Esophagus muscularis mucosa (tissue), 4 donors: ENCODE measurements at places on chromosomes 12 and 14. TPM values are rescaled to one million over a fixed set of nuclear protein-coding genes. Genes with fewer than 3 reads are reported as not detected.

KRT72 gene
- total RNA-seq, result not detected

BEGAIN gene
- 7.1 TPM for total RNA-seq

OTOGL gene
- total RNA-seq, result 0.83 TPM

CRADD gene
- 23.5 TPM for total RNA-seq

DNA sequence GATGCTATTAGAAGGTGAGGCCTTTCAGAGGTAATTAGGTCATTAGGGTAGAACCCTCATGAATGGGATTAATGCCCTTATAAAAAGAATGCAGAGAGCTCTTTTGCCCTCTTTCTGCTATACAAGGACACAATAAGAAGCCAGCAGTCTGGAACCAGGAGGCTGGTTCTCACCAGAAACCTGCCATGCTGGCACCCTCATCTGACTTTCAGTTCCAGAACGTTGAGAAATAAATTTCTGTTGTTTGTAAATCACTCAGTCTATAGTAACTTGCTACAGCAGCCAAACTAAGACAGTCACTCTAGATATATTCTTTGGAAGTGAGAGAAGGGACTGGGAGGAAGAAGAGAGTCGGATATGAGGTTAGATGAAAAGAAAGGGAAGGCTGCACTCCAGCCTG is 125.0 kb upstream of the MYF6 start:
- H3K27me3 ChIP-seq, result no peaks in the 10 kb centered on the region
- no peaks in the 10 kb centered on the region for H3K36me3 ChIP-seq
- H3K27ac ChIP-seq, result no peak overlapping the region

GRCh38 chr12:54704202-54704601 is 56.0 kb upstream of the DCD start:
- no peaks in the 10 kb centered on the region for H3K4me1 ChIP-seq
- no peak overlapping the region for H3K27ac ChIP-seq
- H3K36me3 ChIP-seq, result no peaks in the 10 kb centered on the region
- H3K27me3 ChIP-seq, result no peaks in the 10 kb centered on the region

DNA sequence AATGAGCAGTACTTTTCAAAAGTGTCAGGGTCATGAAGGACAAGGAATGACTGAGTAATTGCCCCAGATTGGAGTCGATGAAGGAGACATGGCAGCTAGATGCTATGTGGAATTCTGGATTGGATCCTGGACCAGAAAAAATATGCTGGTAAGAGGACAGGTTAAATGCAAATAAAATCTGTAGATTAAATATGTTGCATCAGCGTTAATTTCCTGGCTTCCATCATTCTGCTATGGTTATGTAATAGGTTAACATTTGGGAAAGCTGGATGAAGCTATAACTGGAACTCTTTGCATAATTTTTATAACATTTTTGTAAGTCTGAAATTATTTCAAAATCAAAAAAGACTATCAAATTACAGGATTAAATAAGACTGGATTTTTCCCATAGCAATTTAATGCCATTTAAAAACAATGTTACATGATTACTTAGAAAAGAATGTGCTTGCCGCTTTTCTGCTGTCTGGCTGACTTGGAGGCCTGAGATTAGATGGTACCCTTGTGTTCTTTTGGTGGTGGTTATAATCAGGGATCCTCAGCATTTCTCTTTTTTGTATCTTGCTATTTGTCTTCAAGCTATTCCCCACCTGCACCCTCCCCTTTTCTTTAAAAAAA is 65.1 kb downstream of the FBXW8 start:
- no peak overlapping the region for H3K27ac ChIP-seq
- H3K4me3 ChIP-seq, result no peak overlapping the region
- H3K27me3 ChIP-seq, result no peaks in the 10 kb centered on the region

DNA sequence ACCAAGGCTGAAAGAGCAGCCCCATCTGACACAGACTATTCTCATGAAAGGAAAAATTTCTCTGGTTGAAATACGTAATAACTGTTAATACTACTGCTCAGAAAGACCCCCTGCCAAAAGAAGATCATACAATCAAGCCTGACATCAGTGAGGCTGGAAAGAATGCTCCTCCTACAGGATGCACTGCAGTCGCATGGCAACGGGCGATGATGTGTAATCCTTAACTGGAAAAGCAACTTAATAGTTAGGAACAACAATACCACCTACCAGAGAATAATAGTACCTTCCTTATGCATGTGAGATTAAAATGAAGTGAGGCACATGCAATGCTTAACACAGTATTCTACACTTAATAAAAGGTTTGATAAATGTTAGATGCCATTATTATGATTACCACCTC is 1.2 kb upstream of the GOLGA5 start:
- no peak for DNase-seq
- peak overlapping the region; percentile 91 for H3K27ac ChIP-seq
- H3K27me3 ChIP-seq, result no peaks in the 10 kb centered on the region
- H3K36me3 ChIP-seq, result peaks cover 6% of the 10 kb centered on the region

DNA sequence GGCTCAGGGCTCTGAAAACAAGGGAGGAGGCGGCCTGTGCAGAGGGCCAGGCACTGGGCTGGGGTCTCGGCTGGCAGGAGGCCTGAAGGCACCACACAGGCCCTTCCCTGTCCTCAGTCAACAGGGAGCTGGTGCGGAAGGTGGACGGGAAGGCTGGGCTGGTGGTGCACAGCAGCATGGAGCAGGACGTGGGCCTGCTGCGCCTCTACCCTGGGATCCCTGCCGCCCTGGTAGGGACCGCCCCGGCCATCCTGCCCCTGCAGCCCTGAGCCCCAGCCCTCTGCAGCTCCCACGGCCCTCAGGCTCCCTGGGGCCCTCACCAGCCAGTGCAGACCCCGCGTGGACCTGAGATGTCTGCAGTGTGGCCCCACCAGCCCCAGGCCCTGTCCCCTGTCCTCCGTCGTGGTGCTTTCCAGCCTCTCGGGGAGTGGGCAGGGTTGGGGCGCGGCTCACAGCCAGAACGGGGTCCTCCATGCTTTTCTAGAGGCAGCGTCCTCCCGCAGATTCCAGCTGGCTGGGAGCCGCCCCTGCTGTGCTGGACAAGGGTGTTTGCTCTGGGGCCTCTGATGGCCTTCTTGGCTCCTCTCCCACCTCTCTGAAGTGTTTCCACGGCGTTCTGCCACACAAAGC is 18.1 kb downstream of the ASPG start:
- no peak overlapping the region for H3K4me3 ChIP-seq
- no peaks in the 10 kb centered on the region for H3K36me3 ChIP-seq
- no peak overlapping the region for H3K27ac ChIP-seq
- no peaks in the 10 kb centered on the region for H3K27me3 ChIP-seq
- no peaks in the 10 kb centered on the region for H3K4me1 ChIP-seq

DNA sequence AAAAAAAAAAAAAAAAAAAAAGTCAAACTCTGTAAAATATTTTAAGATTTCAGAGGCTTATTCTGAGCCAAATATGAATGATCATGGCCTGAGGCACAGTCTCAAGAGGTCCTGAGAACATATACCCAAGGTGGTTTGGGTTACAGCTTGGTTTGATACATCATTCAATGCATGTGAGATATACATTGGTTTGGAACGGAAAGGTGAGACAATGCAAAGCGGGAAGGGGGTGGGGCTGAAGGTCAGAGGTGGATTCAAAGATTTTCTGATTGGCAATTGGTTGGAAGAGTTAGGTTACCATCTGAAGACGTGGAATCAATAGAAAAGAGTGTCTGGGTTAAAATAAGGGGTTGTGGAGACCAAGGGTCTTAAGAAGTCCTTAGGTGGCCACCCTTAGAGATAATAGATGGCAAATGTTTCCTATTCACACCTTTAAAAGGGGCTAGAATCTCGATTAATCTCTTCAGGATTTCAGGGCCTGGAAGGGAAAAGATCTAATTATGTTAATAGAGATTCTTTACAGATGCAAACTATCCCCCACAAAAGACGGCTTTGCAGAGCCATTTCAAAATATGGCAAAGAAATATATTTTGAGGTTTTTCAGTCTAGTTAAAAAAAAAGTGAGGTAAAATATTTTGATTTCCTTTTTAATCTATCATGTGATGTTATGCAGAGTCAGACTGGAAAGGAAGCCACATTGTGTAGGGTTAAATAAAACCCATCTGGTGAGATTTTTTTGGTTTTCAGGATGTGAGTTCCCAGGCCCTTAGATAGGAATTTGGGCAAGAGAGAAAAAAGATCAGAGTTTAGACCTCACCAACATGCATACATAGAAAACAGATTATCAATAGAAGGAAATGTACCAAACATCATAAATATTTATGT is 173.8 kb upstream of the CNOT2 start:
- no peaks in the 10 kb centered on the region for H3K36me3 ChIP-seq
- H3K4me1 ChIP-seq, result no peaks in the 10 kb centered on the region
- H3K27me3 ChIP-seq, result no peaks in the 10 kb centered on the region
- no peak overlapping the region for H3K4me3 ChIP-seq

DNA sequence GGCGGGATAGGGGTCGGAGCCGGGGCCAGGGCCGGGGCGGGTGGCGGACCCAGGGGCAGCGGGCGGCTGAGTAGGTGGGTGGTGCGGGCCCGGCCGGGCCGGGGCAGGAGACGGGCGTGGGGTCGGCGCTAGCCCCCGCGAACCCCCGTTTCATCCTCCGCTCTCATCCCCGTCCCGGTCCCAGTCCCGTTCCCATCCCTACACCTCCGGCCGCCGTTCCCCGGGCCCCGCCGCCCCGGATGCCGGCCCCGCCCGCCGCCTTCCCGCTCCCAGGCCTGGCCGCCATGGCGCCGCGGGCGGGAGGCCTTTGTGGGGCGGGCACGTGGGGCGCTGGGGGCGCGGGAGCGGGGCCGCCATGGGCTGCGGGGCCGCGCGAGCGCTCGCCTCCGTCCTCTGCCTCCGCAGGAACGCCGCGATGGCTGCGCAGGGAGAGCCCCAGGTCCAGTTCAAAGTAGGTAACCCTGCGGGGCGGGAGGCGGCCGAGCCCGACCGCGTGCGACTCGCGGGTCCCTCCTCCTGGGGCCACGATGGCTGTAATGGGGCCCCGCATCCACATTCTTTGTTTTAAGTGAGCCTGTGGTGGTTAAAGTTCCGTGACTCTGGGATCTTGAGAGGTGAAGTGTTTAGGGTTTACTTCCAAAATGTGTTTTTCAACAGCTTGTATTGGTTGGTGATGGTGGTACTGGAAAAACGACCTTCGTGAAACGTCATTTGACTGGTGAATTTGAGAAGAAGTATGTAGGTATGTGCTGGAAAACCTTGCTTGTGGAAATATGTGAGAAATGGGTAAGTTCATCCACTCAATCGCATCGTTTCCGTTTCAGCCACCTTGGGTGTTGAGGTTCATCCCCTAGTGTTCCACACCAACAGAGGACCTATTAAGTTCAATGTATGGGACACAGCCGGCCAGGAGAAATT is 572 bp downstream of the RAN start:
- no peak for DNase-seq
- peak overlapping the region; percentile 97 for H3K27ac ChIP-seq
- H3K36me3 ChIP-seq, result peaks cover 34% of the 10 kb centered on the region
- no peaks in the 10 kb centered on the region for H3K27me3 ChIP-seq
- peaks cover 41% of the 10 kb centered on the region for H3K4me1 ChIP-seq

DNA sequence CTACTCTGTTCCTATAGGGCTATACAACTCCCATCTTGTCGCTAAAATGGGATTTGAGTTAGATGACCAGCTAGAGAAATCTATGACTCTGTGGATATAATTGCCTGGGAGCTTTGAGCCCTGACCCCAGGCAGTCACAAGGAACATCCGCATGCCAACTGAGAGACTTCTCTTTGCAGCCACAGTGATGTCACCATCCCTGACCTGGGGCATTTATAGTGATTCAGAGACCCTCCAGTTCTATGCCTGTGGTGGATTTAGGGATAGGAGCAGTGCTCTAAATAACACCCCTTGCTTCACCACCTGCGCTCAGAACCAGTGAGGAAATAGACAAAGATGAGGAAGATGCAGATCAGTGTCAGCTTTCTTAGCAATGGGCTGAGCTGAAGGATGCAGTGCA is 86.2 kb downstream of the RIN3 start:
- H3K36me3 ChIP-seq, result no peaks in the 10 kb centered on the region
- H3K4me1 ChIP-seq, result peaks cover 47% of the 10 kb centered on the region

GRCh38 chr12:86249851-86250250 is 6.3 kb downstream of the MGAT4C start:
- DNase-seq, result no peak
- no peaks in the 10 kb centered on the region for H3K4me1 ChIP-seq
- no peak overlapping the region for H3K4me3 ChIP-seq
- no peaks in the 10 kb centered on the region for H3K36me3 ChIP-seq

DNA sequence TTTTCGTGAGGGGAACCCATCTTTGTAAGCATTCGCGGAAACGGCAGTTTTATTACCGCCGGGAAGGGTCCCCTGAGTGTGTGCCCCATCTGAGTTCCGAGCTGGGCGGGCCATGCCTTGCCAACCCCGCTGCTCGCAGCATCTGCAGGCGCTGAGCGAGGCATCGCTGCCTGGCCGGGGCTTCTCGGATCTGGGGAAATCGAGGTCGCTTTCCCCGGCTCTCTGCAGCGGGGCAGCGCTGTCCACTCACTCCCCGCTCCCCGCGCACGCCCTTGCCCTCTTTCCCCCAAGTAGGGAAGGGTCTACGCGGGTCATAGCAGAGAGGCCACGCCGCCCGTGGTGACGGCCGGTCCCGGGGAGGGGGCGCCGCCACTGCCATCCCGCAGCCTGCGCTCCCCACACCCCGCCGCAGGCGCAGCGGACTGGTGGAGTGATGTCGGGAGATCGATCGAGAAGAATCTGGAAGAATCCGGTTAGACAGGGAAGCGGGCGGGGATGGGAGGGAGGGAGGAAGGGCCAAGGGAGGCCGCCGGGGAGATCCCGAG is 507 bp upstream of the FKBP4 start:
- DNase-seq, result no peak
- peak overlapping the region; percentile 87 for H3K27ac ChIP-seq
- no peaks in the 10 kb centered on the region for H3K27me3 ChIP-seq
- peaks cover 34% of the 10 kb centered on the region for H3K4me1 ChIP-seq
- H3K4me3 ChIP-seq, result peak overlapping the region; percentile 94

DNA sequence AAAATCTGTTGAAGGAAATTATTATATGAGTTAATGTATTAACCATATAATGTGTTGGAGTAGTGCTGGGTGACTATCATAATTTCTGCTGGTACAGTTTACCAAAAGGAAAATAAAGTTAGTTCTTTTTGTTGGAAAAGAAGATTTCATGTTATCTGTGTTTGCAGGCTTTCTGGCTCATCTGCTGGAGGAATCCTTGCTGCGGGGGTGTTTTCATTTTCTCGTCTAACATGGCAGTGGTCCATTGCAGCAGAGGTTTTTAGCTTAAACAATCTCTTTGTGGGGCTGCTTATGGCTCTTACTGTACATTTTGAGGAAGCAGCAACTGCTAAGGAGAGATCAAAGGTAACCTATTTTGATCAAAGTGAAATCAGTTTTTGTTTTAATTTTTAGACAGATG is 24.1 kb downstream of the TMEM260 start:
- H3K36me3 ChIP-seq, result peaks cover 34% of the 10 kb centered on the region
- H3K27ac ChIP-seq, result no peak overlapping the region
- H3K4me3 ChIP-seq, result no peak overlapping the region
- no peaks in the 10 kb centered on the region for H3K27me3 ChIP-seq

DNA sequence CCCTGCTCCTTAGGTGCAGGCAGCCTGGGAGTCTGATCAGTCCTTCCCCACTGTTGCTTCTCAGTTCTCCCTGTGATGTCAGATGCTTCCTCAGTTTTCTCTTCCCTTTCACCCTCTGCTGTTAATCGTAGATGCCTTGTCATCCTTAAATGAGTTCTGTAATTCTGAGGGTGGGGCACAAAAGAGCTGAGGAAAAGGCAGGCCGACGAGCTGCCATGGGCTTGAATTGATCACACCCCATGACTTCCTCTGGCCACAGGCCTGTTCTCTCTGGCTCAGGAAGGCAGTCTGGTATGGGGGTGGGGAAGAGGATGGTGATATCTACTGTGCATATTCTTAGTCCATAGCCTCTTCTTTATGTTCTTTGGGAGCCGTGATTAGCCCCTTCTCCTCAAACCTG is 5.2 kb upstream of the AP1G2 start:
- DNase-seq, result no peak
- H3K4me3 ChIP-seq, result no peak overlapping the region
- H3K4me1 ChIP-seq, result peaks cover 26% of the 10 kb centered on the region
- H3K36me3 ChIP-seq, result no peaks in the 10 kb centered on the region
- no peak overlapping the region for H3K27ac ChIP-seq
